ENCODE measurements at places on chromosomes 13 and 19.
A peak's percentile ranks its signal among the peaks of the same experiment; 100 is the strongest.

DNA sequence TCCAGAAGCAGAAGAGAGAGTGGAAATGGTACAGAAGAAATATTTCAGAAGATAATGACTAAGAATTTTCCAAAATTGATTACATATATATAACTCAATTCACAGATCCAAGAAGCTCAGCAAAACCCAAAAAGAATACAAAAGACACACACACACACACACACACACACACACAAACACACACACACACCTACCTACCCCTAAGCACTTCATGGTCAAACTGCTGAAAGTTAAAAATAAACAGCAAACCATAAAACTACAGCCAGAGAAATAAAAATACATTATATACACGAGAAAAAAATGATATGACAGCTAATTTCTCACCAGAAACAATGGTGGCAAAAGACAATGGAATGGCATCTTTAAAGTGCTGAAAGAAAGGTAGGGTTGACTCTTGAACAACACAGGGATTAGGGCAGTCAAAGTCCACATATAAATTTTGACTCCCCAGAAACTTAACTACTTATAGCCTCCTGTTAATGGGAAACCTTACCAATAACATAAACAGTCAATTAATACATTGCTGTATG is 49.2 kb downstream of the DIAPH3 start:
- DNase-seq, result no peak

DNA sequence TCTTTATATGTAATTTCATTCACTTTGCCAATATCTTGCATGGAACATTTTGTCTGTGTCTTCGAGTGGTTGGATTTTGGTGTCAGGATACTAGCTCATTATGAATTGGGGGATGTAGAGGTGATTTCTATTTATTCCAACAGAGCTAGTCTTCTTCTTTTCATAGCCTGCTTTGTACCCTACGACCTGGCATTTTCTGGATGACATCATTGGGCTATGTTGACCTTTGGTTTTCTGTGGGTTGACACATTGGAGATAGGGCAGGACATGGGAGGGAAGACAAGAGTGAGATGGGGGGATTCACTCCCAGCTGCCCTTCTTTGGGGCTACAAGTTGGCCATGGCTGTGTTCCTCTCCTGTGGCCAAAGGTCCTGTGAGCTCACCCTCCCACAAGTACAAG is 38.0 kb downstream of the WTIP start:
- no peak for DNase-seq

- no peak for DNase-seq
Observed at GRCh38 chr13:42836930-42837690, 55.7 kb downstream of the FAM216B start.

GRCh38 chr13:35669321-35669720 is 192.8 kb upstream of the MAB21L1 start:
- DNase-seq, result no peak

DNA sequence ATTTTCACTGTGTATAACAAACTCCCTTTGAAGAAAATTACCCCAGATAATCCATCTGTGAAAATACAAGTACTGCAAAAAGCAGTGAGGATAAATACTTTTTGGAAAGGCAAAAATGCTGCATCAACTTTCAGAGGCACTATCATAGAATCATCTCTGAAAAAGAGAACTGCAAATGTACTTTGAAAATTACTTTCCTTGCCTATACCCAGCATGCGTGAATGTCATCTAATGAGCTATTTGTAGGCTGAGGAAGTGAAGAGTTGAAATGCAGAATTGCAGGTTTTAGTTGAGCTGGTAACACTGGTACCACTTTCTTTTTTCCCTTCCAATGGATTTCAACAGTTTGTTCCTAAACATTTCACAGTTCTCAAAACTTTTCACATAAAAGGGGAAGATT is 196.7 kb downstream of the TBC1D4 start:
- DNase-seq, result no peak

DNA sequence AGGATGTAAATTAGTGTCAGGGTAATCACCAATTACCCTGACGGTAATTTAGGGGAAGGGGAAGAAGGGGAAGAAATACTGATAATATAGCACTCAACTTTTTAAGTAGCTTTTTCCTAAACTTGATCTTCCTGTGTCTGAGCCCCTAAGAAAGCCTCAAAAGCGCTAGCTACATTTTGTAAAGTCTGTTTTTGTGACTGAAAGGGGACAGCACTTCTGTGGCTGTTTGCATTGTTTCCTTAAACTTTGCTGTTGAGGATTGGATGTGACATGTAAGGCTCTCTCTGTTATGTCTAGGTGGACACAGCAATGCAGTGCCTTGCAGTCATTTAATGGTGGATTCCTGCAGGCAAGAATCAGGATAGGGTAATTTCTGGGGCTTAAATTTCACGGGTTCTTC is 42.8 kb downstream of the SPATA13 start:
- DNase-seq, result no peak

- no peak for DNase-seq
Observed at GRCh38 chr19:23774524-23774971, 15.9 kb upstream of the ZNF681 start.

DNA sequence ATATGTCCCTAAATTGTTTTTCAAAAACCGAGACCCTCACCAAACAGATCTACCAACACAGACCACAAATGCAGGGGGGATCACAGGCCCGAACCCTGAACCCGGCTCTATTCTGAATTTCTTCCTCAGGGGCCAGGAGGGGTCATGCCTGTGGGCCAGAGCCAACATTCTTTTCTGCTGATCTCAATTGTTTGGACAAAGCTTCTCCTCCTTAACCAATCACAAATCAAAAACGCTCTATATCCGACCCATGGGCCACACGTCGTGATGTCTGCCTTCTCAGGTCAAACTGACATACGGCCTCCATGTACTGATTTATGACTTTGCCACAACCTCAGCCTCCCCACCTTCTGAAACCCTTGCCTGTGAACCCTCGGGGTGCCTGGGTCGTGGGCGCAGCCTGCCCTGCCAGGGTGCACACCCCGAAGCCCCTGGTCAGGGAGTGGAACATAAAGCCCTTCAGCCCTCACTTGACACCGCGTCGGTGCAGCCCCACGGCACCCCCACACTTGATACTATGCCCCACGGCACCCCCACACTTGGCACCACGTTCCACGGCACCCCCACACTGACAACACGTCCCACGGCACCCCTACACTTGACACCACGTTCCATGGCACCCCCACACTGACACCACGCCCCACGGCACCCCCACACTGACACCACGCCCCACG is 58.4 kb upstream of the C13orf46 start:
- DNase-seq, result no peak

DNA sequence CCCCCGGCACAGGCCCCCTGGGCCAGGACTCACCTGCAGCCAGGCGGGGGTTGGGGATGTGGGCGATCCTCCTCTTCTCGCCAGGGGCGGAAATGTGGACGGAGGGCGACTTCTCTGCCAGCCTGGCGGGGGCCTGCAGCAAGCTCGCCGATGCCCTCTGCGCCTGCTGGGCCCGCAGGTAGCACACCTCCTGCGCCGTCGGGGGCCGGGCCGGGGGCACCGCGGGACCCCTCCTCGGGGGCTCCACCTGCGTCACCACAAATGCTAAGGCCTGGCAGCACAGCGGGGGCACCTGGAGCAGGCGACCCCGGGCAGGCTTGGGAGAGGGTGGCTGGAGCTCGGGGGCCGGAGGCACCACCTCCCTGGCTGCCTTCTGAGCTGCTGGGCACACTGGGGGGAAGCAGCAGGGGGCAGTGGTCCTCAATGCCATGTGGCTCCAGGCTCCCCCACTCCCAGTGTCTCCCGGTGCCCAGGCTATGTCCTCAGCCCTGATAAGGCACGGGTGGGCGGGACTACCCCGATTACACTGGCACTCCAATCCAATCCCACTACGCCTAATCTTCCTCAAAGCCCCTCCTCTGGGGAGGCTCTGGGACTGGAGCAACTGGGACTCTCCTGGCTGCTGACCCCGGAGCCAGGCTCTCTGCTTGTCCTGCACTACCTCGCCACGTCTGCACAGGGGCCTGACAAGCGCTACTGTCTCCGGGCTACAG is 11.6 kb upstream of the ATP8B3 start:
- no peak for DNase-seq

DNA sequence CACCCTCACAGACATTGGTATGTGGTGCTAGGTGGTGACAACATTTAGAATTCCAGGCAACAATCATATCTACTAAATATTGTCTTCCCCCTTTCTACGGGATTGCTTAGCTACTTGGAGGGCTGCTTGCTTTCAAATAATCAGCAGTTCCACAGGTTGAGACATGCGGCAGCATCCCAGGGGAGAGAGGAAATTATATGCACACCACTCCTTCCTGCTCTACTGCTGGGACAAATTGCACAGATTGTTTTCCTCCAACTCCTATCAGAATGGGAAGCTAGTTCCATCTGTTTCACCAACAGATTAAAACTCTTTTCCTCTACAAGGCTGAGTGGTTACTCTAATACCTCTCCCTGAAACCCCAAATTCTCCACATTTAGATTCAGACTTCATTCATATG is 275.4 kb downstream of the DNAJC15 start:
- no peak for DNase-seq

DNA sequence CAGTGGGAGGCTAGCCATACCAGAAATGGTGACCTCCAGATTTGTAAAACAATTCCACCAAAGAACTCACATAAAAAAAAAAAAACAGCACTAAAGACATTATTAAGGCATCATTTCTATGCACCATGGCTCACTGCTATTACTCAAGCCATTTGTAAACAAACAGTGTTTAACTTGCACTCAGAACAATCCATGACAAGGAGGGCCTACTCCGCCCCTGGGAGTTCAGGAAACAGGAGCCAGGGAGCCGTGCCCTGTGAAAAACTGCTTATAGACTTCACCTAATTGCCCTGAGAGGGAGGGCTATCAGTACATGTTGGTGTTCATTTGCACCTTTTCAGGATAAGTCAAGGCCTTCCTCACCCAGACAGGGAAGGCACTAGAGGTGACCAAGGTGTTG is 103.2 kb downstream of the ZNF429 start:
- DNase-seq, result peak; percentile 41

DNA sequence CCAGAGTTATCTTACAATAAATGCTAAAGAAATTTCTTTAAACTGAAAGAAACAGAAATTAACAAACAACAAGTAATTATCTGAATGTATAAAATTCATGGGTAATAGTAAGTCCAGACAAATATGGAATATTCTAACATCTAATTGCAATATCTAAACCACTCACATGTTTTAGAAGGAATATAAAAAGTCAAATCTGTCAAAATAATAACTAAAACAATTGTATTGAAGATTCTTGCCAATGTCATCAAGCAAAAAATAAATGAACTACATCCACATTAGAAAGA is 942.9 kb upstream of the PCDH20 start:
- no peak for DNase-seq

- no peak for DNase-seq
Observed at GRCh38 chr13:64633948-64634347, 2596.2 kb downstream of the PCDH9 start.

DNA sequence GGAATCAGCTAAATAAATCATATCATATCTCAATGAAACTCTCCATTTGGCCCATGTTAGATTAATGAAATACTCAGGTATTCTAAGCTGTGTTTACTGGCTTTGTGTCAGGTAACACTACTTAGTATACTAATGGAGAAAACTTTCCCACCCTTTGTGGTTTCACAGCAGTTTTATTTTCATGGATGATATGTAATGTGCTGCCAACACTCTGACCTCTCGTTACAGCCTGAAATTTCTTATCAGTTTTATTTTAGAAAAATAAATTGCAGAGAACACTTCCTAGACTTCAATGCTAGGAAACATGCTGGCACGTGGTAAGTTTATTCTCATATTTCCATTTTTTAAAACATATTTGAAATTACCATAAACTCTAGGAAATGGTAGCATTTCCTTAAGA is 758.9 kb downstream of the LIG4 start:
- DNase-seq, result no peak

GRCh38 chr19:54551950-54552912 is 21.4 kb upstream of the LILRA2 start:
- no peak for DNase-seq

DNA sequence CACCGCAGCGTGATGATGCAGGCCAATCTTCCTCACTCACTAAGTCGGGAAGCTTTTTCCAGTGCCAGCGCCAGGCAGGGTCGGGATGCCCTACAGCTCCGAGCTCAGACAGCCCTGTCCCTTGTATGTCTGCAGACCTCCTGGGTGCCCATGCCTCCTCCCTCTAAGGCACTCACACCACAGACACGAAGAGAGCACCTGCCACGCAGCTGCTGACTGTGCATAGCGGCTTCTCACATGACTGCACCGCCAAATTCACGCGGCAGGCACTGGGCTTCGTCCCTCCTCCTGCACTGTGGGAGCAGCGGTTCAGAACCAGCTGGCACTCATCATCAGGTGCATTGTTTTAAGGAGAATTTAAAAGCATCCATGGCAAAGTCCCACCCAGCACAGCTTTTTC is 88.1 kb downstream of the SLC7A1 start:
- DNase-seq, result no peak

DNA sequence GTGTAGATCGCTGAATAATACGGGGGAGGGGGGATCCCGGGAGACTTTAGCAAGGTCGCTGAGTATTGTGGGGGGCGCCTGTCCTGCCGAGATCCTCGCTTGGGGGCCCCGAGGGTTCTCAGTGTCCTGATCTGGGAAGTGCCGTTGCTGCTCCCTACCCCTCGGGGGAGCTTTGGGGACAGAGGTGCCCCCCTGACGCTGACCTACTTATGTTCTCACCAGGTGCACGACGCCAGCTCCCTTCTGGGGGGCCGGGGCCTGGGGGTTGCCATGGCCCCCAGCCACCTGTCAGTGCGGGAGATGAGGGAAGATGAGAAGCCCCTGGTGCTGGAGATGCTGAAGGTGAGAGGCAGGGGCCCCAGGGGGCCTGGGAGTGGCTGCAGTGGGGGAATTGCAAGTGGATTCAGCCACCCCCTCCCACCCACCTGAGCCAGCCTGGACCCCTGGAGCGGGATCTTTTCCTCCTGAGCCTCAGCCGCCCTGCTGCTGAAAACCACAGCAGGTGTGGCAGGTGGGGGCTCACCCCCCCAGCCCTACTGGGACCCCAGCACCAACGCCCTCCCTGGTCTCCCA is 537 bp downstream of the NAT14 start:
- DNase-seq, result no peak

GRCh38 chr19:16518483-16519229 is 22.5 kb downstream of the C19orf44 start:
- no peak for DNase-seq

GRCh38 chr13:55728247-55728646 is 1412.5 kb upstream of the PRR20A start:
- DNase-seq, result no peak

GRCh38 chr13:110644892-110645521 is 29.7 kb downstream of the NAXD start:
- peak; percentile 46 for DNase-seq

DNA sequence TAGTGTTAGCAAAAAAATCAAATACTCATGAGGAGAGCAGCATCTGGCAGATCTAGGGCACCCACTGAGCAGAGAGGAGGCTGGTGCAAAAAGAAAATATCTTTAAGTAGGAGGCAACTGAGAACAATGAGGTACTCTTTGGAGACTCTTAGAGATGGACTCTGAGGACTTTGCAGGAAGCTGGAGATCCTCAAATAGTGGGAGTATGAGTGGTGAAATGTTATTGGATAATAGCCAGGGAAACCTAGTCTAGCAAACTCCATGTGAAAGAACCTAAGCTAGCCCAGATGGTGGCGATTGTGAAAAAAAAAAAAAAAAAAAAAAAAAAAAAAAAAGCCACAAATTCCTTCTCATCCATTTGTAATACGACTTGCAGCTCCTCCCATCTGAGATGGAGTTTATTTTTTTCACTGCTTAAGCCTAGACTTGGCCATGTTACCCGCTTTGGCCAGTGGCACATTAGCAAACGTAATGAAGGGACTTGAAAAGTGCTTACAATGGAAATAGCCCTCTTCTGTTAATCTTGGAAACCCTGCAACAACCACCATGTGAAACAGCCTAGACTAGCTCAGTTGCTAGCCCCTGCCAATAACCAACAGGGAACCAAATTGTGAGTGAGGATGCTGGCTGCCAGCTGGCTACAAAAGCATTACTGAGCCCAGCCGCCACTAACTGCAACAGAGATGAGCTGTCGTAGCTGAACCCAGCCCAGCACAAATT is 476.2 kb downstream of the KLF12 start:
- no peak for DNase-seq

Measured in NCI-H2029 treated with DMSO at 0.1 percent for 48 hours (cell line).